ENCODE measurements at places on chromosomes 11 and 22. TPM values are rescaled to one million over a fixed set of nuclear protein-coding genes. Genes with fewer than 3 reads are reported as not detected.
A peak's percentile ranks its signal among the peaks of the same experiment; 100 is the strongest.

DNA sequence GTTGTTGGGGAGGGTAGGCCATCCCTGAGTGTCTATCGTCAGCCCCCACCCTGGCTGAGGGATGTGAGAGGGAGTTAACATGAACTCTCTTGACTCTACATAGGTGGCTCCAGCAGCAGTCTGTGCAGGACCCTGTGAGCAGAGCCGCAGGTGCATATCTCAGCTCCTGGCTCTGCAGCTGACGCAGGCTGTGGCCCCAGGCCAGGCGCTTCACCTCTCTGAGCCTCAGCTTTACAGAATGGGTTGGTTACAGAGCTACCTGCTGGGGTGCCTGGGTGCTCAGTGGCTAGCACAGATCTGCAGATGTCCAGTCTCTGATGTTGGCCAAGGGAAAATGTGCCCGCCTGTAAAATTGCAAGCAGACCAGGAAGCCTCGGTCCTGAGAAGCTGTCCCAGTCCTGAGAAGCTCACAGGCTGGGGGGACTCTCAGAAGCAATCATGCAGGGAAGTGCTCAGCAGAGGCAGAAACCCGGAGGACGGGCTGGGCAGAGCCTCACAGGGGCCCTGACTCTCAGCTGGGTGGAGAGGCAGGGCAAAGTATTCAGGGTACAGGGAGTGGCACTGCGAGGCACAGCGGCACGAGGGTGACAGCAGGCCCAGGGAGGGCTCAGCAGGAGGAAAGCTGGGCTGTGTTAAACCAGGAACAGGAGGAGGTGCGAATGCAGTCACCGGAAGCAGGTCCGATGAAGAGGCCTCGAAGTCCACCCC lies 15.9 kb upstream of the LRP5 start:
- no peak for DNase-seq

- no peak for DNase-seq
These were observed 131.2 kb downstream of the TTC17 start for GRCh38 chr11:43489869-43490465.

GRCh38 chr22:29048822-29049654 lies 12.6 kb downstream of the C22orf31 start:
- no peak for DNase-seq

DNA sequence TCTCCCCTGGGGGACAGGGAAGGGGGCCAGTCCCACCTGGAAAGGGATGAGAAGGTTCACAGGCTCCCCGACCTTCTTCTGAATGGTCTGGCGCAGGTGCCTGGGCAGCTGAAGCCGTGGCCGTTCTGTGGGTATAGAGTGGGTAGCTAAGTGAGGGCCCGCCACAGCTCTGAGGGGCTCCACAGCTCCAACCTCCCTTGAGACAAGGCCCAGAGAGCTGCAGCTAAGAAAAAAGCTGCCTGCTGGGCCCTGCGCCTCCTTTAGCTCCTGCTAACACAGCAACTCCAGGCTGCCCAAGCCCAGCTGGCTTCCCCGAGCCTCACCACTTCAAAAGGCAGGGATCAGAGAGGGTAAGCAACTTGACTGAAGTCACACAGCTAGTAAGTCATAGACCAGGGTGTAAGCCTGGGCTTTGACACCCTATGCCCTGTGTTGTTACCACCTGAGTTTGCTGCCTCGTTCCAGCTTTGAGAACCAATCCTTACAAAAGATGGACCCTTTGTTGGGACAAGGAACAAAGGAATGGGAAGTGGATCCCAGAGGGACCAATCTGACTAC lies 18.5 kb downstream of the MYBPC3 start:
- DNase-seq, result no peak

DNA sequence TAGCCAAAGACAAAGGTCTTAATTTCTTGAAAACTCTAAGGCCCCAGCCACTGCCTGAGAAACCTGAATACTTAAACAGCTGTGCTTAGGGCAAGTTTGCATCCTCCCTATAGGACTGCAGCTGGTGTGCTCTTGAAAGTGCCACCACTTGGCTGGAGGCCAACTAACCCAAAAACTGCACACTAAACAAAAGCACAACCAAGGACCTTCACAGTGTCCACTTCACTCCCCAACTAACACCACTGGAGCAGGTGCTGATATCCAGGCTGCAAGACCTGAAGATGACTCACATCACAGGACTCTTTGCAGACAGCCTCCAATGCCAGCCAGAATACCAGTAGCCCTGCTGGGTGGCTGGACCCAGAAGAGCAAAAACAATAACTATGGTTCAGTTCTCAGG lies 357.7 kb upstream of the ARHGAP42 start:
- DNase-seq, result no peak

DNA sequence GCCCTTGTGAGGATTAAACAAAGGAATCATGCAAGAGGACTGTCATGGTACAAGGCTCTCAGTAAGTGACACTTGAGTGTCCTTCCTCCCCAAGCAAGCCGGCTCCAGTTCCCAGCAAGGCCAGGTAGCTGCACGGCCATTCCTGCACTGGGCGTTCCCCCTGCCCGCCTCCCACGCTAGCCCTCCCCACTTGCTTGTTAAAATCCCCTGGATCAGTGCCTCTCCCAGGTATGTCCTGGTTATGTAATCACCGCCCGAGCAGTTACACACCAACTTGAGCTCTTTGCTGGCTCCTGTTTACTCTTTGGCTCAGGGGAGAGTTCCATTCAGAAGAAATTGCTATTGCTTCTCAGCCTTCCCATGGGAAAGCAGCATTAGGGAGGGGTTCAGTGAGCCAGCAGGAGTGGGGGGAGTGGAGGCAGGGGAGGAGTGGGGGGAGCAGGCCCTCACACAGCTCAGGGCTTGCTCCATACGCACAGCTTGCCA lies 19.4 kb upstream of the MYEOV start:
- peak; percentile 70 for DNase-seq

GRCh38 chr11:114556135-114556534 lies 3.5 kb downstream of the NXPE1 start:
- DNase-seq, result no peak

DNA sequence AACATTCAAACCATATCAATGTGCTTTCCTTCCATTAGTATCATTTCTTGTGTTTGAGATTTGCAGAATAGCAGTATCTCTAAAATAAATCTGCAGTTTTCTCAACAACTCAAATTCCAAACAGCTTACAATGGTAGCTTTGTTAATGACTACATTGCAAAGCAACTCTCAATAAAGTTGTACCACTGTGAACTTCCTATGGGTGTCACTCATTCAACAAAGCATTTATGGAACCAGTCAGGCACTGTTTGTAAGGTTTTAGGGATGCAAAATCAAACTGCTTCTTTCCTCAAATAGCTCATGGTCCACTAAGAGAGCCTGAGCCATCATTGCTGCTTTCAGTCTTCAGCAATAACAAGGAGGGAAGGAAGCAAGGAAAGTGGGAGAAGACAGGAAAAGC lies 91.0 kb downstream of the CCDC83 start:
- no peak for DNase-seq

- DNase-seq, result no peak
These were observed 78.8 kb downstream of the TSPAN18 start for GRCh38 chr11:44805596-44805995.

- DNase-seq, result no peak
These were observed 9.1 kb downstream of the PITPNM1 start for GRCh38 chr11:67496113-67496512.

DNA sequence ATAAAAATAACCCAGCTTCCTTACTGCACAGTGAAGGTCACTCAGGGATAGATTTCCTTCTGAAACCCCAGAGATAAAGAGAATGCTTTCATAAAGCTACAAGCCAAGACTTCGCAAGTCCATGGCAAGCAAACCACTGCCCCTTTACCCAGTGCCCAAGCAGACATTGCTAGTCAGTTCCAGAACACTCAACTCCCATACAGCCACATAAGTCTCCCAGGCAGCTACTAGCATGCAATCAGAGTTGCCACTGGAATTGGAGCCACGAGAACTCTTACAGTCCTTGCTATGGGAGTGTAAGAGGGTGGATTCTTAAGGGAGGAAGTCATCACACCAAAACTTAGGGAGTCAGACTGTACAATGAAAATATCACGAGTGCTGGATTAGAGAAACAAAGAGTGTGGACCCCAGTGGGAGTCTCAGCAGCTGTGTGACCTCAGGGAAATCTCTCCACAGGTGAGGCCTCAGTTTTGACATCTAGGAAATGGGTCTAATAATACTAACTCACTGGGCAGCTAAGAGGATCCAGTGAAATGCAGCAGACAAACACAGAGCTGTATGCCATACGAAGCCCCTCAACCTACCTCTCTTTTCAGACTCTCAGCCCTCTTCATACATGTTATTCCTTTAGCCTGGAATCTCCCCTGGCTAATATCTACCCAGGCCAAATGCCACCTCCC lies 526.6 kb downstream of the MN1 start:
- DNase-seq, result no peak

DNA sequence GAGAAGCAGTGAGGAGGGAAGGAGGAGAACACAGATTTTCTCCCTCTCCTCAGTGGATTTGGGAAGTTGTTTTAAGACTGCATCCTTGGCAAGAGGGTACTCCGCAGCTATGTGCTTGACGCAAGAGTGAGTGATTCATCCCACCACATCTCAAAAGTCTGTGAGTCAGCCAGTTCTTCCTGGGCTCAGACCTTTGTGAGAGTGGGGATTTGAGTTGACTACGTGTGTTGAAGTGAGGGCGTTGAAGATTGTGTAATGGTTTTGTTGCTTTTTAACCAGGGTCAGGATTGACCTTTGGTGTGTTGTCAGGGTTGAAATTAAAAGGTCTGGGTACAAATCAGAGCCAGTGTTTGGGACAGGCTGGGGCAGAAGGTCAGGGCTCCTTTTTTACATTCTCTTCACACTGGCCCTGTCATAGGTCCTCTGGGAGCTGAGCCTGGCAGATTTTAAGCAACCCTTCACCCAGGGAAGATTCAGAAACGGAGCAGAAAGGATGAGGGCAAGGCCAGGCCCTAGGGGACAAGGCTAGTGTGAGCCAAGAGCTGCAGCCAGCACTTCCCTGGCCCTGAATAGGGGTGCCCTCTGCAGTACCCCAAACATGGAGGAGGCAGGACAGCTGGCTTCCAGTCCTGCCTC lies 4.2 kb upstream of the C11orf86 start:
- peak; percentile 99 for DNase-seq

DNA sequence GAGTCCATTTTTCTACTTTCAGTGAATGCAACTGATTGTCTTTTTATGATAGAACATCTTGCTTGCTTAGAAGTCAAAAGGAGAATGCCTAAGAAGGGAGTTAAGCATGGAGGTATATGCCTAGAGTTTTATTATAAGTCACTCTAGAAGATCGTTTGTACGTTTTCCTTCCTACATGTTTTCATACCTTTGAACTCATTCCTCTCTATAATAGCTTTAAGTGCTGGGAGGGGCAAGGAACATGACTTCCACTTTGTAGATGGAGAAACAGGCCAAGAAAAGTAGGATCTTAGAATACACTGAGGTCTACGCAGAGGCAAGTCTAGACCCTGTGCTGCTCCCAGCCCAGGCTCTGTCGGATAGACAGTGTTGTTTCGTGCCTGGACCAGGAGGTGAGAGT lies 114.3 kb downstream of the ZBTB16 start:
- DNase-seq, result no peak

GRCh38 chr22:33054001-33054675 lies 4.0 kb downstream of the SYN3 start:
- no peak for DNase-seq

- DNase-seq, result no peak
These were observed 4.2 kb upstream of the DPF2 start for GRCh38 chr11:65329478-65329877.

GRCh38 chr11:58059007-58059350 lies 28.2 kb downstream of the OR6Q1 start:
- DNase-seq, result no peak

DNA sequence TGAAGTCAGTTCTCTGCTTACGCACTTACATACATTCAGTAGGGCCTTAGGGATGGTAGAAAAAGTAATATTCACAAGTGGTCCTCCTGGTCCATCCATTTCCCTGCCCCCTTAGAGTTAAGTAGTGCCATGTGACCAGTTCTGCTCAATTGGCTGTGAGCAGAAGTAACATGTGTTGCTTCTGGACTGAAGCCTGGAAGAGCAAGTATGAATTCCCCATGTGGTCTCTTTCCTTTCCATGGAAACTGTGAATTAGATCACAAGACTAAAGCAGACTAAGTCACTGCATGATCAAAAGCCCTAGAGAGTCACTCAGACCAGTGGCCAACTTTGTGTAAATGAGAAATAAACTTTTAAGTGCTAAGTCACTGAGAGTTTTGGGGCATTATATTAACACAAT lies 341.7 kb upstream of the CADM1 start:
- no peak for DNase-seq

- no peak for DNase-seq
These were observed 3.3 kb upstream of the AMBRA1 start for GRCh38 chr11:46597155-46597554.

GRCh38 chr22:23675502-23676415 lies 15.1 kb upstream of the RGL4 start:
- no peak for DNase-seq

GRCh38 chr11:55854704-55855103 lies 16.2 kb downstream of the OR5D16 start:
- DNase-seq, result no peak

GRCh38 chr22:40334060-40334459 lies 12.2 kb upstream of the ADSL start:
- no peak for DNase-seq

- no peak for DNase-seq
These were observed 33.5 kb downstream of the WEE1 start for GRCh38 chr11:9606809-9607510.

DNA sequence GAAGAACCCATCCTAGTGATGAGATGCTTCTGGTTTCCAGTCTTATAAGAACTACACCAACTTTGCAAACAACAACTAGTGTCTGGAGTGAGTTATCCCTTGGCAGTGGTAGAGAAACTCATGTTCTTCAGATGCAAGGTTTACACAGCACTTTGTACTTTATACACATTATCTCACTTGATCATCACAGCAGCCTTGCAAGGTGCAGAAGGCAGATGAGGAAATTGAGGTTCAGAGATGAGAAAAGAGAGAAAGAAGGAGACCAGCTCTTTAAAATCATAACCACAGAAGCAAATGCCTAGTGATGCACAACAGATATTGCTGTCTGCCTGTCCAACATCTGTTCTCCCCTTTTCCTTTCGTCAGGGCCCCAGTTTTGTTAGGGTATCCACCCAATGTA lies 16.7 kb upstream of the CD44 start:
- DNase-seq, result no peak

DNA sequence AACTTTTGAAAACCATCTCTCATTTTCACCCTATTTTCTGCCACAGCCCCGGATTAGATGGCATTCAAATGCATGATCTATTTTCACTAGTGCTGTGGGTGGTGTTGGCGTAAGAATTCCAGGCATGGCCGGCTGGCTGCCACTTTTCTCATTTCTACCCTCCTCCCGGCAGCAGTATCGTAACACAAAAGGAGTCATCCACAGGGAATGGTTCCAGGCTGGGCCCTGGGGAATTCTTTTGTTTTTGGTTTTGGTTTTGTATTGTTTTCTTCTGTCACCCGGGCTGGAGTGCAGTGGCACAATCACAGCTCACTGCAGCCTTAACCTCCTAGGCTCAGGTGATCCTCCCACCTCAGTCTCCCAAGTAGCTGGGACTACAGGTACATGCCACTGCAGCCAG lies 13.8 kb downstream of the JAML start:
- DNase-seq, result no peak

The SMTNL1 gene
- not detected for polyA plus RNA-seq

The FOSL1 gene
- polyA plus RNA-seq, result 55.8 TPM

The OVOL1 gene
- not detected for polyA plus RNA-seq

The ZP1 gene
- polyA plus RNA-seq, result 0.32 TPM

The MRGPRX4 gene
- polyA plus RNA-seq, result not detected

The UBQLN3 gene
- not detected for polyA plus RNA-seq

The GTSE1 gene
- 25.7 TPM for polyA plus RNA-seq

The POTEH gene
- polyA plus RNA-seq, result not detected

The ANKK1 gene
- 0.03 TPM for polyA plus RNA-seq

The FOLR3 gene
- not detected for polyA plus RNA-seq

The OR8G5 gene
- polyA plus RNA-seq, result not detected

The P2RY6 gene
- 9.1 TPM for polyA plus RNA-seq

The TSPAN18 gene
- polyA plus RNA-seq, result 4.8 TPM

The MORC2 gene
- 14.8 TPM for polyA plus RNA-seq

The IRF7 gene
- 3.1 TPM for polyA plus RNA-seq

The SCN4B gene
- 0.04 TPM for polyA plus RNA-seq
